ENCODE measurements at places on chromosomes 2 and 18.

DNA sequence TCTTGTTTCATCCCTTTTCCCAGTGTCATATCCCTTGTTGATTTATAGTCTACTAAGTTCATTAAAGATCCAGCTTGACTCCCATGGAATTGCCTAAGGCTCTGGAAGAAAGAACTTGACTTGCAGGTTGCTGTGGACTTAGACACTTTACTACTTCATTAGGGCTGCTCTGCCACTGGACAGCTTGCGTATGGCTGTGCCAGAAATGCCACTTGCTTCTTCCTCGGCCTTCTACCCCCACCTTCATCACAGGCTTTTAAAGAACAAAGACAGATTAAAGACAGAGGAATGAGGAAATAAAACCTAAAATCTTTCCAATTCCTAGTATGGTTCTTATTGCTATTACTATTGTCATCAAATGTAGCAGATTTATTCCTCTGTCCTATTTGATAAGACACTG, 591.7 kb downstream of the BCL11A start:
- no peak for DNase-seq

DNA sequence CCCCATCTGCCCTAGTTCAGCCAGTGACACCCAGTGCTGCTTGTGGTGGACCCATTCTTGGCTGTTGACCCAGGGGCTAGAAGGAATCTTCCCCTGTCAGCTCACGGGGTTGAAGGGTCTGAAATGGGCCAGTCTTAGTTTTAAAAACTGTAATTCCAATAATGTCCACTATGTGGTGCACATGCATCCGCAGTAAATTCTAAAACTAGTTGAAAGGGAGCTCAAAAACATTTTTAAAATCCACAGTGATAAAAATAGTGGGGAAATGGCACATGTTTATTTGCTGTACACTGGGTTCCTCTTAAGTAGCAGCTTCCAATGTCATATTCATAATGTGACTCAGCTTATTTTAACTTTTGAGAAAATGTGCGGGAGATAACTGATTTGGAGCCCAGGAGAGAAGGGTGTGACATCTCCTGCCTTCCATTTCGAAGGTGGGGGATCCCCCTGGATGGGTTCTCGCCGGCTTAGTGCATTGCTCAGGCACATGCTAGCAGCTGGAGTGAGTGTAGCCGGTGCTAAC, 32.8 kb downstream of the GRHL1 start:
- peak; percentile 16 for DNase-seq

- DNase-seq, result no peak
Measured at GRCh38 chr2:62817995-62818713, 112.6 kb downstream of the EHBP1 start.

- DNase-seq, result no peak
Measured at GRCh38 chr2:120142528-120143219, 80.5 kb downstream of the TMEM185B start.

DNA sequence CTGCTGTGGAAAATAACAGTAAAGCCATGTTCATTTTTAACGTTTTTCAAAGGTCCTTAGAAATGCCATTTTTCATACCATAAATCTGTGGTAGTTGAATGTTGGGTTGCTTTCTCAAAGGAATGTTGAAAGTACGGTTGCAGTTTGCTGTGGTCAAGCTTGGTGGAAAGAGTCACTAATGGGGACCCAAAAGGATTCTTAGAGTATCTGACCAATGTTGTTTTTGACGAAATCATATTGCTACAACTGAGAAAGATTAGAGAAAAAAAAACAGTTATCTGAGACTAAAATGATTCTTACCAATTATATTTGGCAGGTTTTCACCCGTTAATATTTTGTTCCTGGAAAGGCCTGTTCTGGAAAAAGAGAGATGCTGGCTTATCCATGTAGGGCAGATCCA, 439.5 kb upstream of the ETAA1 start:
- no peak for DNase-seq

DNA sequence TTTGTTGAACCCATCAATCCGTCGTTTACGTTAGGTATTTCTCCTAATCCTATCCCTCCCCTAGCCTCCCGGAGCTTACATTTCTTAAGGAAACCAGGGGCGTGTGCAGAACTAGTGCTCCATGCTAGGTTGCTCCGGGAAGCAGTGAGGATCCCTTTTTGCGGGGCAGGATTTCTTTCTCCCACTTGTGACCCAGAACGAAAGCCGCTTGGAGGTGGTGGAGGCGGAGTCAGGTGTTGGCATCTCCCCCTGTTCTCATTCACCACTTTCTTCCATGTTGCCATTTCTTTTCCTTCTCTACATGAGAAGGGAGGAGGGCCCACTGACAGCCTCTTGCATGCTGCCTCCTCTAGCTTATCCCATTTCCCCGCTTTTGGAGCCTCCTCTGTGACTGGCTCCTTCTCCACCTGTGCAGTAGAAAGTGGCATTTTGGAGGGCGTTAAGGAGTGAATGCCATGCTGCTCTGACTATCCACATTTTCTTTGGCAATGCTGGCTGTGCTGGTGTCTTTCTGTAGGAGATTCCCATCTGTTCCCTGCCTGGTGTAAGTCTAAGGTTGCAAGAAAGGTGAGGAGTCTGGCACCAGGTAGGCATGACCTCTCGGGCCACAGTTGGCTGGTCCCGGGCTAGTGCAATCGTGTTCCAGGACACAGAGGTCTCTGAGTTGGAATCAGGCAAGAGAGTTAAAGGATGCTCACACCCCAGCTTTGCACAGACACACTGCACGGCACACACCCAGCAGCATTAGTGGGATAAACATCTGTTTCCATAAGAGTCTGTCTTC, 89.5 kb downstream of the ACKR3 start:
- no peak for DNase-seq

DNA sequence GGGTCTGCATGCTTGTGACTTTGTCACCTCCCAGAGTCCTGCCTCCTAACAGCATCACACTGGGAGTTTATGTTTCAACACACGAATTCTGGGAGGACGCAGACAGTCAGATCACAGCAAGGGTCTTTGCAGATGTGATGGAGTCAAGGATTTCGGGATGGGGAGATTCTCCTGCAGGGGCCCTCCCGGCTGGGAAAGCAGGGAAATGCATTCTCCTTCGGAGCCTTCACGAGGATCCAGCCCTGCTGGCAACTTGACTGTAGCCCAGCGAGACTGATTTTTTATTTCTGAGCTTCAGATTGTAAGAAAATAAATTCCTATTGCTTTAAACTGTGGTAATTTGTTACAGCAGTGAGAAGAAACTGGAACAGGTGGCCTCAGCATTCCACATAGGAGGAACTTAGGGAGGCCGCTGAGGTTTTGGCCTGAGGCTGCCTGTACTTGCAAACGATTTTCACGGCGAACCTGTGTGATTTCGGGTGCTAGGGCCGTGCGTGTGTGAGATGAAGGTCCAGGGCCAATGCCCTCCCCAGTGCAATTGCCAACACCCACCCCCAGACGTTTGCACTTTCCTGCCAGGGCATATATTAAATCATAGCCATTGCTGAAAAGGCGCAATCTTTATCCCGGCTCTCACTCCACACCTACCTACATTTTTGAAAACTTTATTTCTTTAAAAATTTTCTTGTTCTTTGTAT, 79.8 kb downstream of the ASB1 start:
- no peak for DNase-seq

DNA sequence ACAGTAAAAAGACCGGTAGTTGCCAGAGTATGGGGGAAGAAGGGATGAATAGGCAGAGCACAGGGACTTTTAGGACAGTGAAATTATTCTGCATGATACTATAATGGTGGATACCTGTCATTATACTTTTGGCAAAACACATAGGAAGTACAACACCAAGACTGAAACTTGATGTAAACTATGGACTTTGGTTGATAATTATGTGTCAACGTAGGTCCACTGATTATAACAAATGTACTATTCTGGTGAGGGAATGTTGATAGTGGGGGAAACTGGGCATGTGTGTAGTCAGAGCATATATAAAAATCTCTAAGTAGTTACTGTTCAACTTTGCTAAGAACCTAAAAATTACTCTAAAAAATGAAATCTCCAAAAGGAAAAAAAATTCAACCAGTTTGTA, 629.7 kb downstream of the CCDC85A start:
- no peak for DNase-seq

DNA sequence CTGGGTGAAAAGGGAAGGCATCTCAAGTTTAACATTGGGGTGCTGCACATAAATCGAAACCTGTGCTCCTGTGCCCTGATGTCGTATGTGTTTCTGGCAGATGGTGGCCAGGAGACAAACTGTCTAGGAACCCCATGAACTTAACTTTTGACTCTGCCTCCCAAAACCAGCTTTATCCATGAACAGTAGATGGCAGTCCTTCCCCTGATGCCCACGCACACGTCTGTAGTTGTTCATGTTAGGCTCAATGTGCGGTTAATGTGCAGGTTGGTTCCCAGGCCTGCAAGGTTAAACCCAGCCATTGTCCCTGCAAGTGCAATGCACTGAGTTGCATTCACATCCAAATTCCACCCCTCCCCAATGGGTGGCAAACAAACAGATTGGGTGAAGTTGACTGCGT, 44.1 kb upstream of the SIX3 start:
- no peak for DNase-seq

DNA sequence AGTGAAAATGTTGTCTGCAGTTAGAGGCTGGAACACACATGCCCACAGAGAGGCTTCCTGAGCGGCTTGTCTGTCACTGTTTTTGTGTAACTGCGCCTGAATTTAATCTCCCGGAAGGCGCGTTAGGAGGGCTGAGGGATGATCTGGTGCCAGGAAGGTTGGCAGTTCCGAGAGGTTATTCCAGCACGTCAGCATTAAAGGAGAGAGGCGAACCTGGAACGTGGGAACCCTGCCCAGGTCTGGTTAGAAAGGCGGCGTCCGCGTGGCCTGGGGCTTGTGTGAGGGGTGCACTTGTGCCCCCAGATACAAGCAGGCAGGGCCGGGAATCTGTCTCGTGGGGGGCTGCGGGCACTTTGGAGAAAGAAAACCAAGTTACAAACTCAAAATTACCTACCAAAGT, 75.3 kb downstream of the NFATC1 start:
- DNase-seq, result no peak

DNA sequence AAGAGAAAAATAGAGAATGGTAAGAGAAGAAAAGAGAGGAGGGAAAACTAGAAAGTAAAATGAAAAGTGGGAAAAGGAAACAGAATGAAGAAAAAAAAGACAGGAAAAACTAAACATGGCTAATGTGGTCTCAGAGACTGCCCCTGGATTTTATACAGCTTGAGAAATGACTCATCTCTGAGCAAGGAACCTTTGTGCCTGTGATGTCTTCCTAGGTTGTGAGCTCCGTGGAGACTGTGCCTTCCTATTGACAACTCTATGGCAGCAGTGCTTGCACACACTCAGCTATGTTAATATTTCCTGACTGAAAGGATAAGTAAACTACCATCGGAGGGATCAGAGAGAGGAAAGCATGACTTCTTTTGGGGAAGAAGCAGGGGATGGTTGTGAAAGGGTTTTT, 203.8 kb downstream of the RDH14 start:
- DNase-seq, result no peak

- DNase-seq, result peak; percentile 55
Measured at GRCh38 chr18:59697236-59697932, at the start of gene CCBE1. Gene CCBE1 (minus strand): TSS chr18:59697423.

GRCh38 chr2:65142515-65142914, 12.6 kb upstream of the RAB1A start:
- DNase-seq, result no peak

DNA sequence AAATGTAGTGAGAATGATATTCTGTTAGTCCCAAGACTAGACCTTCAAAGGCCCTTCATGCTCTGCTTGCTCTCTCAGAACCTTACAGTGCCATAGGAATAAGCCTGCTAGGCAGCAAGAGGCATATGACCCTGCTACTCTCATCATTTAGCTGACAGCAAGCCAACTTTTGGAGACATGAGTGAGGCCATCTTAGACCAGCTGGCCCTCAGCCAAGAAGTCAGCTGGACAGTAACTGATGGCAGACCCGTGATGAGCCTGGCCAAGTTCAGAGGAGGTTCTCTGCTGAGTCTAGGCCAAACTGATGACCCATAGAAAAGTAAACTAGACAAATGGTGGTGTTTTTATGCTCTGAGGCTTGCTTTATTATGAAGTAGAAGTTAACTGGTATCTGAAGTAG, 82.6 kb downstream of the C18orf54 start:
- DNase-seq, result no peak

- DNase-seq, result no peak
Measured at GRCh38 chr2:18580606-18581005, 8.8 kb downstream of the NT5C1B start.

Measured in NCI-H1417 (cell line).